ENCODE measurements at places on chromosomes 3 and 15.
A peak's percentile ranks its signal among the peaks of the same experiment; 100 is the strongest.

DNA sequence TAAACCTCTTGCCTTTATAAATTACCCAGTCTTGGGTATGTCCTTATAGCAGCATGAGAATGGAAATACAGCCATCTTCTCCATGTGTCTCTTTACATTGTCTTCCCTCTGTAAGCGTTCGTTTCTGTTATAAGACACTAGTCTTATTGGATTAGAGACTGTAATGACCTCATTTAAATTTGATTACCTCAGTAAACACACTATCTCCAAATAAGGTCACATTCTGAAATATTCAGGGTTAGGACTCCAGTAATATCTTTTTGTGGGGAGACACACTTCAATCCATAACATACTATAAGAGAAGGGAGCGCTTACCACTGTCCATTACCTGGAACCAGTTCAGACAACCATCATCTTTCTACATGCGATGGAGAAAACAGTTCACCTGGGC is 34.3 kb upstream of the CD47 start:
- DNase-seq, result no peak

- DNase-seq, result no peak
Observed at GRCh38 chr15:90807074-90807785, 61.2 kb upstream of the FURIN start.

DNA sequence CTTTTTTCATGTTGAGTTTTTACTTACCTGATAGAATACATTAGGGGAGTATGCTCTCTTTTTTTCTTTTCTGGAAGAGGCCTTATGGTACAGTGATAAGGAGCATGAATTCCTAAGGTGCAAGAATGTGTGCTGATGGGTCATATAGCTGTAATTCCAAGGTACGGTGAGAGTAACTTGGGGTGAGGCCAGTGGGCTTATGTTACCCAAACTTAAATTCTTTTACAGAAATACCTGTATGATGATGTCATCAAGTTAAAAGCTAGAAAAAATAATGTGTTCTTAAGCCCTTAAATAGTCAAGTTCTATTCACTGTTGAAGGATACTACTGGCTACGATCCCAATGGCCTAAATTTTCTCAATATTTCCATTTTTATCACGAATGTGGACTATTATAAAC is 111.2 kb downstream of the GMPS start:
- no peak for DNase-seq

- no peak for DNase-seq
Observed at GRCh38 chr3:73784686-73785392, 160.1 kb upstream of the PDZRN3 start.

- no peak for DNase-seq
Observed at GRCh38 chr3:40397129-40397528, 10.1 kb downstream of the ENTPD3 start.

- DNase-seq, result no peak
Observed at GRCh38 chr3:185549122-185549521, 3.3 kb downstream of the LIPH start.

- peak; percentile 59 for DNase-seq
Observed at GRCh38 chr3:46612324-46612723, at the start of gene FAM240A. TSS of gene FAM240A (plus strand) at chr3:46612525. CDS start at chr3:46612684, 159 bp downstream.

DNA sequence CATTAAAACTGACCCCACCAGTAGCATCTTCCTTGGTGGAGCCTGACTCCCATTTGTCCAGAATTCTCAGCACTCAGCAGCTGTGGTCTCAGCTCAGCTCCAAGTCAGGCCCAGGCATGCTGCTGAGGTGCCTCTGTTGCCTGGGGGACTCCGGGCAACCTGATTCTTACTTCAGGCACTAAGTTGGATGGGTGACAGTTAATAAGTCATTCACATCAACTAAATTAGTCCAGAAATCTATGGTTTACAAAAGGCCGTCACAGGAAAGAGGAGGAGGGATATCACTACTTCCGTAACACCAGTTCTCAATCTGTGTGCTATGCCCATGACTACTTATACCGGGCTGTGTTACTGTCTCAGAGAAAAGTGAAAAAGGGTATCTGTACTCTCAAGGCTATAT is 310.2 kb downstream of the SATB1 start:
- DNase-seq, result no peak

DNA sequence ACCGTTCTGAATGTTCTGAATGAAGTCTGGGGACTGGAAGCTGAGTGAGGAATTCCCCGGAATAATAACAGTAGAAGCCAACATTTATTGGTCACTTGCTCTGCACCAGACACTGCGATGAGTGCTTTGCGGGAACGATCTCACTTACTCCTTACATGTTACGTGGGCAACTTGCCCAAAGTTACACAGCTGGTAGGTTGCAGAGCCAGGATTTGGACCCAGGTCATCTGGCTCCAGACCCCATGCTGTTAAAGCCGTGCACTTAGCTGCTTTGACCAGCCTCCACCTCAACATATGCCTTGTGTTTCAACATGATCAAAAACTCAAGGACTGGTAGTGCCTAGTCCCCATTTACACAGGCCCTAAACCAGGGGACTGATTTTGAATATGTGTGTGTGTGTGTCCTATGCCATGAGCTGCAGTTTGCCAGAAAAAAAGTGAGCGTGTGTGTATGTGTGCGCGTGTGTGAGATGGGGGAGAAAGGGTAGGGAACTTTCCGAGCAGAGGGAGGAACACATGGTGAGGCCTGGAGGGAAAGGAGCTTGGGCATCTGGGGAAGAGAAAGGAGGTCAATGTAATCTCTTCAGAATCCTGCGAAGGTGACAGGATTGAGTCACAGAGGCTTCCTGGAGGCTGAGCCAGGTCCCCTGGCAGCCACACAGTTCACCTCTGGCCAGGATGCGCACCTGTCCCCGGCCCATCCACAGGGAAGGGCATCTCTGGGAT is 28.9 kb downstream of the LINGO1 start:
- no peak for DNase-seq

GRCh38 chr3:161607056-161607455 is 110.4 kb downstream of the OTOL1 start:
- no peak for DNase-seq

DNA sequence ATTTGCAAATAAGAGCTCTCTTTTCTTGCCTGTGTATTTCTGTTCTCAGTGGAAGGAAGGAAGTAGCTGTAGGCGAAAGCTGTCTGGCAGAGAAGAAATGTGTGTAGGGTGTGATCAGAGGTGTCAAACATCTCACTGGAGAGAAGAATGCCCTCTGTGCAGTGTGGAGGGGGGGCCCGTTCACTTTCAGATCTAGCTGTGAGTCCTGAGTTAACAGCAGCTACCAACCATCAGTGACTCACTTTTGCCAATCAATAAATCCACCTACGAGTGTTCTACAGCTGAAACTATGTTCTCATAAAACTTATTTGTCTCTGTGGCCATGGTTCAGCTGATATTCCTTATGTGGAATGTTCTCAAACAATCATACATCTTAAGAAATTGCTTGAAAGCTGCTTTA is 103.7 kb downstream of the FRMD4B start:
- no peak for DNase-seq

DNA sequence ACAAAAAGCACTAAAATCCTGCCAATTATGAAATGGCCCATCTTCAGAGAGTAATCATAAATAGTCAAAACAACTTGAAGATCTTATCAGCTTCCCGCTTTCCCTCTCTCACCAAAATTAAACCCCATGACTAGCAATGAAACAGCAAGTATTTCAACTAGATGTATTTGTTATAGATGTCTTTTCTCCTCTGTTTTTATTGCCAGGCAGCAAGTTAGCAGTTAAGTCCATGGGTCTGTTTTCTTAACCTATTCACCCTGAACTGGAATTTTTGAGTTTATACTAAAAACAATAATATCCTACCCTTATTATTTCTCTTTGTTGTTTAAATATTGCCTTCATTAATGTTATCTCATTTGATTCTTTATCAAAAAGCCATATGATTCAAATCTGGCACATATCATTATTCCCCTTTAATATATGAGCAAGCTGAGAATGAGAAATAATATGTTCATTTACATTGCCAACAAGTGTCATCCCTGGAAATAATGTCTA is 23.3 kb downstream of the AQP9 start:
- no peak for DNase-seq

DNA sequence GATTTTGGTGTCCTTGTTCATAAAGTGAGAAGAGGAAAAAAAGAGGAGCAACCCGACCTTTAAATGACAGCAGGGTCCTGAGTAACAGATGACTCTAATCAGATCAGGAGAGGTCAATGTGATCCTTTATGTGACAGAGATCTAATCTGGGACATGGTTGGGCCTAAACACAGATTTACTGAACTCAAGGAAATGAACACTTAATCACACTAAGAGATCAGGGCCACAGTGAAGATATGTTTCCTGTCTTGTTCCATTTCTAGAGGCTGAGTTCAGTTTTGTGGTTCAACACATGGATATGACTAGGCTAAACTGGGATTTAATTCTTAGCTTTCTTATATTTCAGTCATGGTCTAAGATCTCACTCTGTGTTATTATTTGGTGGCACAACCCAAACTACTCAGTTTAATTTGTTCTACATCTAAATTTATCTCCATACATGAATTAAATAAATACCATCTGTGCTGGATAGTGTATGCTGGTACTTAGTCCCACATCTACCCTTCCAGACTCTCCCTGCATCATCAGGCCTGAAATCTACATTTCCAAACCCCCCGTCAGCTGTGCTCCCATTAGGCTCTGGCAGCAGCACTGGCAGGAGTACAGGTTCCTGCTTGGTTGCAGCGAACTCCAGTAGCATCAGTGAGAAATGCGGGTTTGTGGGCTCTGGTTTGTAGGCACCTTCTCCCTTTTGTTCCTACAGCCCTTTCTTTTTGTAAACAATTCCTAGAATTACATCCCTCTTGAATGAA is 22.6 kb downstream of the SFMBT1 start:
- DNase-seq, result no peak

All from left hindlimb (tissue), 1 donor.